Calu3 (cell line): ENCODE measurements at places on chromosomes 7 and 10. TPM values are rescaled to one million over a fixed set of nuclear protein-coding genes. Genes with fewer than 3 reads are reported as not detected.

Gene DENND2A
- not detected in 2 replicates for total RNA-seq

GRCh38 chr7:2670720-2671391, 17.1 kb upstream of the AMZ1 start:
- peak; percentile 90 for DNase-seq
- peaks cover 31% of the 10 kb centered on the region for H3K36me3 ChIP-seq
- H3K4me1 ChIP-seq = peaks cover 33% of the 10 kb centered on the region
- peak overlapping the region; percentile 6 for H3K4me3 ChIP-seq
- no peak overlapping the region for H3K27ac ChIP-seq

DNA sequence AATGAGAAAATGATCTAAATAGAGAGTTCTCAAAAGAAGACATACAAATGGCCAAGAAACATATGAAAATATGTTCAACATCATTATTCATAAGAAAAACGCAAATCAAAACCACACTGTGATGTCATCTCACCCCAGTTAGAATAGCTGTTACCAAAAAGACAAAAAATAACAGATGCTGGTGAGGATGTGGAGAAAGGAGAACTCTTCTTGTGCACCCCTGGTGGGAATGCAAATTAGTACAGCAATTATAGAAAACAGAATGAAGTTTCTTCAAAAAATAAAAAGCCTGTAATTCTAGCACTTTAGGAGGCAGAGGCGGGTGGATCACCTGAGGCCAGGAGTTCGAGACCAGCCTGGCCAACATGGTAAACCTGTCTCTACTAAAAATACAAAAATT, 199.3 kb downstream of the PARD3 start:
- H3K4me1 ChIP-seq = peaks cover 26% of the 10 kb centered on the region
- H3K27ac ChIP-seq = no peak overlapping the region
- DNase-seq = no peak
- no peaks in the 10 kb centered on the region for H3K27me3 ChIP-seq

- H3K4me3 ChIP-seq = no peak overlapping the region
- H3K27me3 ChIP-seq = no peaks in the 10 kb centered on the region
- no peaks in the 10 kb centered on the region for H3K36me3 ChIP-seq
- no peak for DNase-seq
Measured at GRCh38 chr7:14806891-14807290, 95.7 kb downstream of the DGKB start.

Gene ERVW-1
- total RNA-seq = not detected in 2 replicates

- H3K27me3 ChIP-seq = no peaks in the 10 kb centered on the region
- H3K36me3 ChIP-seq = peaks cover 5% of the 10 kb centered on the region
- H3K4me1 ChIP-seq = peaks cover 35% of the 10 kb centered on the region
- H3K4me3 ChIP-seq = no peak overlapping the region
- H3K27ac ChIP-seq = peak overlapping the region; percentile 33
Measured at GRCh38 chr10:61628875-61629513, 33.7 kb upstream of the CABCOCO1 start.

- H3K4me3 ChIP-seq = no peak overlapping the region
- no peak for DNase-seq
- no peaks in the 10 kb centered on the region for H3K27me3 ChIP-seq
- H3K4me1 ChIP-seq = no peaks in the 10 kb centered on the region
- no peak overlapping the region for H3K27ac ChIP-seq
- no peaks in the 10 kb centered on the region for H3K36me3 ChIP-seq
Measured at GRCh38 chr10:131199646-131200045, 111.9 kb downstream of the TCERG1L start.

GRCh38 chr10:23696476-23696875, 257.6 kb downstream of the OTUD1 start:
- H3K4me3 ChIP-seq = no peak overlapping the region
- no peak overlapping the region for H3K27ac ChIP-seq
- no peak for DNase-seq
- H3K27me3 ChIP-seq = peaks cover 84% of the 10 kb centered on the region
- H3K4me1 ChIP-seq = peaks cover 8% of the 10 kb centered on the region

Gene GRID1
- 0.10 TPM in 1 of 2 replicates, not detected in the other for total RNA-seq

Gene PAX4
- not detected in 2 replicates for total RNA-seq

Gene MEPCE
- total RNA-seq = 26.1 and 30.6 TPM in 2 replicates

DNA sequence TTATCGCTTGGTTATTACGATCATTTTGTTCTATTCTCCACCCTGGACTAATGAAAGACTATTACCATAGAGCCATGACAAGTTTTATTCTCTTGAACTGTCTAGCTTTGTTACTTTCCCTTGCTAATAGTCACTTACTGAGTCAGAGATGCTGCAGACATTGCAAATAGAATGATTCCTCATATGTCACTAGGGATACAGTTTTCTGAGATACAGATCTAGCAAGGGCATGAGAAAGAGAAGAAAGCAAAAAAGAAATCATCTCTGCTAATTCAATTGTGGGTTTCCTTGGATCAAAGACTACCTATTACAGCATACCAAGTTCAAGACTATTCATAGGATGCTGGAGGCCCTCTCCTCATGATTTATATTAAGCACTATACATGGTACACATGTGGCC, 204.3 kb downstream of the MBL2 start:
- DNase-seq = no peak
- H3K4me1 ChIP-seq = peaks cover 11% of the 10 kb centered on the region
- H3K4me3 ChIP-seq = no peak overlapping the region
- no peaks in the 10 kb centered on the region for H3K36me3 ChIP-seq
- H3K27me3 ChIP-seq = no peaks in the 10 kb centered on the region

Gene TRPV6
- total RNA-seq = 1.7 TPM in 2 replicates

GRCh38 chr10:67607472-67607871, 88.5 kb downstream of the CTNNA3 start:
- DNase-seq = peak; percentile 17
- H3K27ac ChIP-seq = peak overlapping the region; percentile 18
- H3K36me3 ChIP-seq = no peaks in the 10 kb centered on the region
- no peaks in the 10 kb centered on the region for H3K27me3 ChIP-seq
- peaks cover 20% of the 10 kb centered on the region for H3K4me1 ChIP-seq
- no peak overlapping the region for H3K4me3 ChIP-seq

Gene ZNF282
- 40.3 and 45.2 TPM in 2 replicates for total RNA-seq

Gene TAS2R3
- 2.8 and 3.8 TPM in 2 replicates for total RNA-seq

Gene BBIP1
- total RNA-seq = 14.8 and 15.8 TPM in 2 replicates

Gene RBM28
- 49.3 and 49.9 TPM in 2 replicates for total RNA-seq

- H3K27ac ChIP-seq = no peak overlapping the region
- H3K27me3 ChIP-seq = peaks cover 17% of the 10 kb centered on the region
- DNase-seq = no peak
Measured at GRCh38 chr7:82578430-82578829, 134.9 kb upstream of the CACNA2D1 start.

DNA sequence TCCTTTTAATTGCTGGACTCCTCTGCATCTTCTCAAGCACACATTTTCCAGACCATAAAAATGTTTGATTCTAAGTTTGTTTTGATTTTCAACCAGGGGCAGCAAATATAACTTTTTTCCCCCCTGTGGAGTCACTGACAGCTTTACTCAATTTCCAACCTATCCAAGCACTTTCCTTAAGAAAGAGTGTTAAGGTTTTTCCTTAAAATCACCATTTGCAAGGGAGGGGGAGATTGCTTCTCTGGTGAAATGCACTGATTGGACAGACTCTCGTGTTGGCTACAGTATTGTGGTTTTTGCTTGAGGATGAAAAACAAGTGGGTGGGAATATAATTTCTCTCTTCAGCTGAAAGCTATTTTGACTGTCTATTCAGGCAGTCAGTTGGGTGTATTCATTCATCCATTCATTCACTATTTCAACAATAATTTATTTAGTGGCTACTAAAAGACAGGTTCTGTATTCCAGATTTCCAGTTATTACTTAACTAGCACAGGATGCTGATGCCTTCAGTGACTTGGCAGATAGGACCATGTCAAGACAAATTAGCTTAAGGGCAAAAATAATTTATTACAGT, 146.3 kb downstream of the BAMBI start:
- H3K4me1 ChIP-seq = peaks cover 6% of the 10 kb centered on the region
- H3K27me3 ChIP-seq = no peaks in the 10 kb centered on the region
- H3K36me3 ChIP-seq = no peaks in the 10 kb centered on the region
- H3K4me3 ChIP-seq = no peak overlapping the region

GRCh38 chr10:59432207-59432900, 70.0 kb upstream of the FAM13C start:
- no peak for DNase-seq
- no peaks in the 10 kb centered on the region for H3K36me3 ChIP-seq
- peaks cover 43% of the 10 kb centered on the region for H3K27me3 ChIP-seq
- H3K4me3 ChIP-seq = no peak overlapping the region

GRCh38 chr7:12493863-12494686, 76.4 kb upstream of the SCIN start:
- H3K27ac ChIP-seq = no peak overlapping the region
- peaks cover 10% of the 10 kb centered on the region for H3K36me3 ChIP-seq
- H3K4me1 ChIP-seq = peaks cover 18% of the 10 kb centered on the region
- no peaks in the 10 kb centered on the region for H3K27me3 ChIP-seq
- DNase-seq = no peak

DNA sequence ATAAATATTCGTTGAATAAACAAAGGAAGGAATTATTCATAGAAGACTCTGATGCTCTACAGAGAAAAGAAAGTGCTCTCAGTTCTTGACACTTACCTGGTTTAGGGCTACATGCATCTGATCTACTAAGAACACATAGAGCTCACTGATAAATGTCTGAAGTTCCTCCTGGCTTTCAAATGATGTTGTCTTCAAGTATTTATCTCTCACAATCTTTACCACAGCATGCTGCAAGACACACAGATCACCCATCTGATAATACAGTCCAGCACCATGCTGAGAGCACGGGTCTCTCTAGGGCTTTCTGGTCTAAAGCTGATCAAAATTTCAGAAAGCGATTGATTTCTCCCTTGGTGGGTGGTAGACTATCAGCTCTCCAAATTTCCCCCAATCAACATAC, 44.5 kb upstream of the MRPS16 start:
- H3K27ac ChIP-seq = no peak overlapping the region
- peaks cover 37% of the 10 kb centered on the region for H3K27me3 ChIP-seq
- DNase-seq = no peak
- H3K4me3 ChIP-seq = no peak overlapping the region

DNA sequence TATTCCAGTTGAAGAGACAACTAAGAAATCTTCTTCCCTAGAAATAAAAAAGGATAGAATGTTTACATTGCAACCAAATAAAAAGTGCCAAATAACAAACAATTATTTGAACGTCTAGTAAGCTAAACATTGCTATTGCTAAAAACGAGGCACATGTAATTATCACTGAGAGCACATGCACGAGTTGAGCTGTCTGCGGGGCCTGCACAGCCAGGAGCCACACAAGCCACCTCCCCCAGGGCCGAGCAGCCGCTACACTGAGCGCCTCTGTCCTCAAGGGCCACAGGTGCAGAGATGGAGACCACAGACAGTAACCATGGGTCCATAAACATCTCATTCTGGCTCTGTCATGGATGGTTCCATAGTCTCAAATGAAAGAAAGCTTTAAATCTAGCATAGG, 17.2 kb downstream of the NCAPG2 start:
- DNase-seq = no peak
- H3K27ac ChIP-seq = no peak overlapping the region
- H3K27me3 ChIP-seq = no peaks in the 10 kb centered on the region

- H3K4me1 ChIP-seq = peaks cover 9% of the 10 kb centered on the region
- H3K27me3 ChIP-seq = peaks cover 34% of the 10 kb centered on the region
- no peak overlapping the region for H3K27ac ChIP-seq
- H3K36me3 ChIP-seq = no peaks in the 10 kb centered on the region
- H3K4me3 ChIP-seq = no peak overlapping the region
Measured at GRCh38 chr10:79398642-79399041, 46.8 kb downstream of the ZCCHC24 start.

DNA sequence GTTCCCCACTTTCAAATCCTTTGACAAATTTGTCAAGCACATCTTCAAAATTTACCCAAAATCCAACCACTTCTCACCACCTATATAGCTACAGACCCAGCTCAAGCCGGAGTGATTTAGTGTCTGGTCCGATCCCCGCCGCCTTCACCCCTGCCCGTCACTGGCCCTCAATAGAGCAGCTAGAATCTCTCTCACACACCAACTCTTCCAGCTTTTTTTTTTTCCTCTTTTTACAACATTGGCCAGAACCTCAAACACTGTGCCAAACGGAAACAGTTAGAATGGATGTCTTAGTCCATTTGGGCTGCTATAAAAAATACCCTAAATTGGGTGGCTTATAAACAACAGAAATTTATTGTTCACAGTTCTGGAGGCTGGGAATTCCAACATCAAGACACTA, 41.1 kb upstream of the TMEM72 start:
- H3K4me3 ChIP-seq = no peak overlapping the region
- DNase-seq = no peak
- peaks cover 22% of the 10 kb centered on the region for H3K4me1 ChIP-seq
- H3K27me3 ChIP-seq = peaks cover 53% of the 10 kb centered on the region
- no peak overlapping the region for H3K27ac ChIP-seq
- peaks cover under 1% of the 10 kb centered on the region for H3K36me3 ChIP-seq

Gene FAM237B
- total RNA-seq = not detected in 2 replicates

GRCh38 chr7:156169474-156170370, 357.5 kb upstream of the SHH start:
- H3K27ac ChIP-seq = no peak overlapping the region
- H3K27me3 ChIP-seq = peaks cover 29% of the 10 kb centered on the region
- H3K4me3 ChIP-seq = no peak overlapping the region
- DNase-seq = no peak
- H3K36me3 ChIP-seq = no peaks in the 10 kb centered on the region
- peaks cover 19% of the 10 kb centered on the region for H3K4me1 ChIP-seq

Gene STRIP2
- total RNA-seq = 10.1 and 13.2 TPM in 2 replicates

DNA sequence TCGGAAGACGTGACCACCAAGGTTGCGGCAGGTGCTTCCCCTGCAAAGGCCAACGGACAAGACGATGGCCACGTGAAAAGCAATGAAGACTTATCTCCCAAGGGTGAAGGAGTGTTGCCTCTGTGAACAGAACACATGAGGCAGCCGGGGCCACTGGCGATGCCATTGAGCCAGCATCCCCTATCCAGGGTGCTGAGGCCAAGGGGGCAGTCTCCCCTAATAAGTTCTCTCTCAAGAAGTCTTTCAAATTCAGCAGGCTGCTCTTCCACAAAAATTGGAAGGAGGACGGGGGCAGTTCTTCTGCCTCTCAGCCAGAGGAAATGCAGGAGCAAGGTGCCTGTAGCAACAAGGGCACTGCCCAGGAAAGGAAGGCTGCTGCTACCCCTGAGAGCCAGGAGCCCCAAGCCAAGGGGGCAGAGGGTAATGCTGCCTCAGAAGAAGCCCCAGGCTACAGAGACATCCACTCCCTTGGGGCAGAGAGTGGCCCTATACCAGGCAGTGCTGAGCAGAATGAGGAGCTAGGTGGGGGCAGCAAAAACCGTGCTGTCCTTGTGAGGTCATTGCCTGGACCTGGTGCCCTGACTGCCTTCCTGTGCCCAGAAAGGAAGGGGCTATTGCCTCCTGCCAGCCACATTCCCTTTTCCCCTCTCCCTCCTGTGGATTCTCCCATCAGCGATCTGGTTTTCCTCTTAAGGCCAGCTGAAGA, 17.3 kb downstream of the NT5C2 start:
- no peak overlapping the region for H3K4me3 ChIP-seq
- no peak overlapping the region for H3K27ac ChIP-seq
- no peaks in the 10 kb centered on the region for H3K4me1 ChIP-seq
- DNase-seq = no peak
- H3K27me3 ChIP-seq = no peaks in the 10 kb centered on the region

Gene AZGP1
- 15.4 and 25.6 TPM in 2 replicates for total RNA-seq

- H3K4me3 ChIP-seq = no peak overlapping the region
- no peaks in the 10 kb centered on the region for H3K27me3 ChIP-seq
- H3K27ac ChIP-seq = no peak overlapping the region
Measured at GRCh38 chr7:105779856-105780780, 96.3 kb downstream of the ATXN7L1 start.

Gene FAM25C
- total RNA-seq = not detected in 2 replicates

GRCh38 chr10:119456435-119456810, 86.1 kb downstream of the RGS10 start:
- no peak overlapping the region for H3K27ac ChIP-seq
- no peak overlapping the region for H3K4me3 ChIP-seq
- H3K27me3 ChIP-seq = no peaks in the 10 kb centered on the region
- DNase-seq = no peak
- H3K36me3 ChIP-seq = no peaks in the 10 kb centered on the region

GRCh38 chr10:99768556-99768955, 13.9 kb upstream of the ABCC2 start:
- H3K4me1 ChIP-seq = no peaks in the 10 kb centered on the region
- no peaks in the 10 kb centered on the region for H3K36me3 ChIP-seq
- H3K27me3 ChIP-seq = no peaks in the 10 kb centered on the region
- no peak overlapping the region for H3K27ac ChIP-seq

Gene CXCL12
- total RNA-seq = not detected in 2 replicates
